ENCODE measurements at places on chromosomes 12 and 14. TPM values are rescaled to one million over a fixed set of nuclear protein-coding genes. Genes with fewer than 3 reads are reported as not detected.

CHD8 gene
- 131 TPM for total RNA-seq

ASCL1 gene
- total RNA-seq: 0.08 TPM

LRRK2 gene
- not detected for total RNA-seq

MLEC gene
- 150 TPM for total RNA-seq

GRIP1 gene
- total RNA-seq: not detected

SERPINA6 gene
- not detected for total RNA-seq

- H3K4me1 ChIP-seq: peaks cover 12% of the 10 kb centered on the region
- no peak overlapping the region for H3K4me3 ChIP-seq
- no peak overlapping the region for H3K27ac ChIP-seq
- no peak for DNase-seq
- H3K27me3 ChIP-seq: no peaks in the 10 kb centered on the region
Observed at GRCh38 chr12:108519558-108519957, 4.5 kb downstream of the FICD start.

- DNase-seq: peak; percentile 40
- H3K4me3 ChIP-seq: peak within 1 kb of the TSS; percentile 99
- no peaks in the 10 kb centered on the region for H3K27me3 ChIP-seq
- H3K27ac ChIP-seq: peak within 1 kb of the TSS; percentile 96
Observed at GRCh38 chr14:31025367-31026076, at the start of gene AP4S1. AP4S1 (plus strand) TSS chr14:31025649; CDS start chr14:31066197, 40,548 bp downstream.

GRCh38 chr14:22420598-22421186, 168.3 kb downstream of the DAD1 start:
- no peak overlapping the region for H3K4me3 ChIP-seq
- no peak for DNase-seq
- no peaks in the 10 kb centered on the region for H3K4me1 ChIP-seq
- no peak overlapping the region for H3K27ac ChIP-seq
- H3K36me3 ChIP-seq: no peaks in the 10 kb centered on the region

Data from activated T-helper 1 cell treated with anti-CD3 and anti-CD28 coated beads, Interleukin-12 subunit alpha, Interleukin-12 subunit beta, Interleukin-2, Interleukin-4 antibody, amounts not matched to agents 30 ng/mL and 10 ng/mL and 1 ng/mL, durations not matched to agents 14 hours and 24 hours and 36 hours (primary cell).